ENCODE measurements at places on chromosomes 13 and 19.

- no peak for DNase-seq
Measured at GRCh38 chr19:33719366-33720154, 77.1 kb upstream of the KCTD15 start.

DNA sequence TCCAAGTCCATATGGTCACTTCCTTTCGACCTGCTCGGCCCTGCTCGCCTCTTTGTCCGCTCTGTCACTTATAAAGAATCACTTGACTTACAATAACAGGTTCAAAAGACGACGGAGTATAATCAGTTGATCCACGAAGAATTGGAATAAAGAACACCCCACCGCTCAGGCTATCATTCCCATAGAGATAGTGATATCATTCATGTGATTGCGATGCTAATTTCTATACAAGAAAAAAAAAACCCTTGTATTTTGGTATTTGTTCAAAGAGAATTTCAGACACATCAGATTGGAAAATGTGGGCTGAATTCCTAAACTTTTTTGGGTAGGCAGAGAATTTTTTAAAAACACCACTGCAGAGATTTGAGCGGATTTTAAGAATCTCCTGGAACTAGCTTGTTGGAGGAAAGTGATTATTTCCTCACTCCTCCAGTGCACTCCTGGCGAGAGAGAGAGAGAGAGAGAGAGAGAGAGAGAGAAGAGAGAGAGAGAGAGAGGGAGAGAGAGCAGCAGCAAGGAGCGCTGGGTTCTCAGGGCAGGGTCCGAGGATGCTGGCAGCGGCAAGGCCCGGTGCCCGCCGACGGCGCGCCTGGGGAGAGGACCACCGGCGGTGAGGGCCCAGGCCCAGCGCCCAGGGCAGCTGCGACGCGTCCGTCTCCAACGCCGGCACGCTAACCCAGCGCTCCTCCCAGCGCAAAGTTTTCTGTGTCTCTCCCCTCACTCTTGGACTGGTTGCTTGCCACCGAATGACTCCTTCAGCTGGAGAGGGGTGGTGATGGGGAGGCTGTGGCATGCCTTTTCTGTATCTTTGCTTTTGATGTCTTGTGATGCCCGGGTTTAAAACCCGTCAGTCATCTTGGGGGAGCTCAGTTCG, 149.0 kb upstream of the ZNF536 start:
- DNase-seq, result no peak

- no peak for DNase-seq
Measured at GRCh38 chr19:38912600-38913514, 871 bp upstream of the CCER2 start.

DNA sequence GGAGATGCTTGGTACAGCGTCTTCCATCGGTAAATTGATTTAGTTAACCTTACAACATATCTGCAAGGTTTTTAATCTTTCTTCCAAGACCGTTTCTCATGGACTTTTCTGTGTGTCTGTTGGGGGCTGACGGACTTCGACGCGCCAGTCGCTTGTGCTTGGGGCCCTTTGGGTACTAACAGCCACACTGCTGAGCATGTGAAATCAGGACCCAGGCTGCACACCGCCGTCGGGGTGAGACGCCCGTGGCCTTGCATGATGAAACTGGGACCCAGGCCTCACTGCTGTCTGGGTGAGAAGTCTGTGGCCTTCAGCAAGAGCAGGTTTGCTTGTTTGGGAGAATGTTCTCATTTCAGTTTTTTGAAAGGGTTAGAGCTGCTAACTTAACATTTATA, 9.8 kb downstream of the ATP4B start:
- no peak for DNase-seq

DNA sequence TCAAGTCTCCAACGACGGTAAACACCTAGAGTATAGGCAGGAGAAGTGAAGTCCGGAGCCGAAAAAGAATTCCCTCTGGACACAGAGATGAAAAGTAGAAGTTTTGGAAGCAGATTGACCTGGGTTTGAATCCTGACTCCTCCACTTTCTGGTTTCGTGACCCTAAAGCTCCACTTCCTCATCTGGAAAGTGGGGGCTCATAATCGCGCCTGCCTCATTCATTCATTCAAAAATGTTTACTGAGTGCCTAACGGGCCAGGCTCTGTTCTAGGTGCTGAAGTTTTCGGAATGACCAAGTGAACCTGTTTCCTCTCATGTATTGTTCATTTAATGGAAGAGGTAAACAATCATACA, 7.1 kb upstream of the EML2 start:
- no peak for DNase-seq
